ENCODE measurements at places on chromosomes 1 and 21. TPM values are rescaled to one million over a fixed set of nuclear protein-coding genes. Genes with fewer than 3 reads are reported as not detected.

The UBXN11 gene
- total RNA-seq, result 16.0 TPM

GRCh38 chr1:216306830-216307229, 116.4 kb downstream of the USH2A start:
- H3K36me3 ChIP-seq, result no peaks in the 10 kb centered on the region
- H3K27me3 ChIP-seq, result no peaks in the 10 kb centered on the region
- no peak overlapping the region for H3K27ac ChIP-seq
- peaks cover 7% of the 10 kb centered on the region for H3K4me1 ChIP-seq

DNA sequence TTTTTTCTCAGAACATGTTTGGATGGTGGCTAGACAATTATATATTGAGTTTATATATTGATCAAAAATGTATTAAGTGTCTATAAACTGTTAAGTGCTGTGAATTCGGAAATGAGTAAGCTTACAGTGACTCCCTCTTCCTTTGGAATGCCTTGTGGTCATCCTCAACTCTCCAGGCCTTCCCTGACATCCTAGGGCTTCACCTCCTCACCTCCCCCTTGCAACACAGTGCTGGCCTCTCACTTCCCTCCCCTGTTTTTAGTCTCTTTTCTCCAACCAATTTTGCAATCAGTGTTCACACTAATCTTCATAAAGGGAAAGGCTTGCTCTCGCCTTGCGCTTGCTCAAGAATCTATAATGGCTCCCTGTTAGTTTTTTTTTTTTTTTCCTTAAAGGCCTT, 95.1 kb upstream of the C1orf21 start:
- no peaks in the 10 kb centered on the region for H3K4me1 ChIP-seq
- H3K27me3 ChIP-seq, result no peaks in the 10 kb centered on the region
- peaks cover 3% of the 10 kb centered on the region for H3K36me3 ChIP-seq
- H3K4me3 ChIP-seq, result no peak overlapping the region
- no peak for DNase-seq

DNA sequence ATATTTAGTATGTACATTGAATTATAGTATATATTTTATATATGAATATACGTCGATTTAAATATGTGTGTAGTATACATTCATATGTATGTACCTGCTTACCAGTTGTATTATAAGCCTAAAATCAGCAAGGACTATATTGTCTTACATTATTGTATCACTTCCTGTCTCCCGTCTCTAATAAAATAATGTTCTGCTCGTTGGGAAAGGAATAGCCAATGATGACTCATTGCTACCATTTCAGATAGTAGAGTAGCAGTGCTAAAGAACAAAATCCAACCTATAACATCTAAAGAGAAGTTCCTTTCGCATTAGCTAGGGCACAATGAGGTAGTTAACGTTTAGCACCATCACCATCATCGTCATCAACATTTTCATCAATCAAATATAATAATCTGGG, 39.9 kb upstream of the SMYD2 start:
- no peaks in the 10 kb centered on the region for H3K36me3 ChIP-seq
- peaks cover 2% of the 10 kb centered on the region for H3K27me3 ChIP-seq
- H3K27ac ChIP-seq, result no peak overlapping the region
- no peak for DNase-seq
- H3K4me3 ChIP-seq, result no peak overlapping the region
- H3K4me1 ChIP-seq, result no peaks in the 10 kb centered on the region

DNA sequence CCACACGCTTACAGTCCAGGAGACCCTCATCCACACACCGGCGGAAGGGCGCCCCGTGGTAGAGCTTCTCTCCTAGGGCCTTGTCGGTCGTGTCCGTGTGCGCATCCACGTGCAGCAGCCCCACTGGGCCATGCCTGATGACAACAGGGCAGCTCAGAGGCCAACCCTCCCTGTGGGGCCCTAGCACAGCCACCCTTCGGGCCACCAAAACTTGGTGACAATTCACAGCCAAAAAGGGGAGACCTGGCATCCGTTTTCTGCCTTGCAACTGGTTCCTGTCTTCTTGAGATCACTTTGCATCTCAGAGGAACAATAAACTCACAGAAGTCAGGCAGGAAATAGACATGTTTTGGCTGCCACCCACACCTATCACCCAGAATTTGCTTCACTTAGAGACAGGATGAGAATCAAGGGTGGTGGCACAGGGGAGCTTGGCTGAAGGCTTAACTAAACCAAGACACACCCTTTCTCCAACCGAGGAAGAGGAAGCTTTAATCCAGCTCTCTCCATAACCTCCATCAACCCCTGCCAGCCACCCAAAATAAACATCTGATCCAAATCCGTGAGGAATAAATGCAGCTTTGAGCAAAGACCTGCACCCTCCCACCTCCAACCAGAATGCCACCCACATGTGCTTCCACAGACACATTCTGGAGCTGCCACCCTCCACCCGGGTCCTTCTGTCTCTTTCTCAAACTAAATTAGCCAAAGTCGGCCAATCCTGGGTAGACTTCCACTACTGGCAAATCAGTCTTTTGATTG, 5.7 kb downstream of the AGMAT start:
- peaks cover 5% of the 10 kb centered on the region for H3K27me3 ChIP-seq
- DNase-seq, result no peak
- H3K4me3 ChIP-seq, result no peak overlapping the region
- H3K27ac ChIP-seq, result no peak overlapping the region
- peaks cover 4% of the 10 kb centered on the region for H3K4me1 ChIP-seq

The CITED4 gene
- total RNA-seq, result 3.6 TPM

DNA sequence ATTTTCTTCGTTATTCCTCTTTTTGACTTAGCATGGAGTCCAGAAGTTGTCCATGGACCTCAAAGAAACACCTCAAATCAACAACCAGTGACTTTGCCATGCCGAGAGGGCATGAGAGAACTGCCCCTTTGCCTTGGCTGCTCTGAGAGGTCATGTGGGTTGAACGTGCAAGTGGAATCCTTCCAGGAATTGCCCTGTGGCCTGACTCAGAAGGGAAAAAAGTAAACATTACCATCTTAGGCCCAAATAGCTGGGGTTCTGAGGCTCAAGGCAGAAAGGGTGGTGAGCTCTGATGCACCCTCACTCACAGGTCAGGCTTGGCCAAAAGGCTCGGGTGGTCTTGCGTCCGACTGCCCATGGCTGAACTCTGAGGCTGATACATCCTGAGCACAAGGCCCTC, 15.1 kb downstream of the STUM start:
- no peak overlapping the region for H3K4me3 ChIP-seq
- no peak overlapping the region for H3K27ac ChIP-seq
- no peaks in the 10 kb centered on the region for H3K4me1 ChIP-seq

GRCh38 chr1:10691740-10692125, 104.7 kb downstream of the CASZ1 start:
- peaks cover 17% of the 10 kb centered on the region for H3K27me3 ChIP-seq
- H3K4me3 ChIP-seq, result no peak overlapping the region
- H3K27ac ChIP-seq, result no peak overlapping the region
- no peaks in the 10 kb centered on the region for H3K36me3 ChIP-seq

- no peak for DNase-seq
- no peak overlapping the region for H3K27ac ChIP-seq
- H3K4me3 ChIP-seq, result no peak overlapping the region
- no peaks in the 10 kb centered on the region for H3K4me1 ChIP-seq
Observed at GRCh38 chr1:179767996-179768395, 24.9 kb downstream of the FAM163A start.

GRCh38 chr1:223706077-223706973, 6.0 kb upstream of the CAPN2 start:
- no peaks in the 10 kb centered on the region for H3K36me3 ChIP-seq
- peaks cover 58% of the 10 kb centered on the region for H3K4me1 ChIP-seq
- H3K27ac ChIP-seq, result peak overlapping the region; percentile 30
- DNase-seq, result no peak

The FCGR3B gene
- not detected for total RNA-seq

The SMYD3 gene
- total RNA-seq, result 35.4 TPM

The IER5 gene
- 18.0 TPM for total RNA-seq

The ESRRG gene
- total RNA-seq, result 3.8 TPM

DNA sequence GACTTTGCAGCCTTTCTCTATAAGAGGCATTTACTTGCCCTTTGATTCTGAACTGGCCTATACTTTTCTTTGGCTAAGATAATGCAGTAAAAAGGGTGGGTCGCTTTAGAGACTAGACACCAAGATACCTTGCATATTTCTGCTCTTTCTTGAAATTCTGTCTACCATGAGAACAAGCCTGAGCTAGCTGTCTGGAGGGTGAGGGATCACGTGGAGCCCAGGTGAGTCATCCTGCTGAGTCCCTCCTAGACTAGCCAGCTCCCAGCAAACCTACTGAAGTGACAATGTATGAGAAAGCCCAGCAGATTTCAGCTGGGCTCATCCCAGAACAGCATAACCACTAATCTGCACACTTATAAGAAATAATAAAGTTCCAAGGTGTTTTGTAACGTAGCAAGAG, 408.0 kb upstream of the KAZN start:
- no peak overlapping the region for H3K27ac ChIP-seq
- no peaks in the 10 kb centered on the region for H3K4me1 ChIP-seq
- no peaks in the 10 kb centered on the region for H3K27me3 ChIP-seq
- no peak for DNase-seq
- H3K36me3 ChIP-seq, result no peaks in the 10 kb centered on the region

The PTP4A2 gene
- 162 TPM for total RNA-seq

The RGS2 gene
- 4.7 TPM for total RNA-seq

GRCh38 chr1:81880781-81881180, 80.0 kb downstream of the ADGRL2 start:
- no peak for DNase-seq
- H3K27me3 ChIP-seq, result no peaks in the 10 kb centered on the region
- H3K4me3 ChIP-seq, result no peak overlapping the region
- H3K4me1 ChIP-seq, result peaks cover 17% of the 10 kb centered on the region

DNA sequence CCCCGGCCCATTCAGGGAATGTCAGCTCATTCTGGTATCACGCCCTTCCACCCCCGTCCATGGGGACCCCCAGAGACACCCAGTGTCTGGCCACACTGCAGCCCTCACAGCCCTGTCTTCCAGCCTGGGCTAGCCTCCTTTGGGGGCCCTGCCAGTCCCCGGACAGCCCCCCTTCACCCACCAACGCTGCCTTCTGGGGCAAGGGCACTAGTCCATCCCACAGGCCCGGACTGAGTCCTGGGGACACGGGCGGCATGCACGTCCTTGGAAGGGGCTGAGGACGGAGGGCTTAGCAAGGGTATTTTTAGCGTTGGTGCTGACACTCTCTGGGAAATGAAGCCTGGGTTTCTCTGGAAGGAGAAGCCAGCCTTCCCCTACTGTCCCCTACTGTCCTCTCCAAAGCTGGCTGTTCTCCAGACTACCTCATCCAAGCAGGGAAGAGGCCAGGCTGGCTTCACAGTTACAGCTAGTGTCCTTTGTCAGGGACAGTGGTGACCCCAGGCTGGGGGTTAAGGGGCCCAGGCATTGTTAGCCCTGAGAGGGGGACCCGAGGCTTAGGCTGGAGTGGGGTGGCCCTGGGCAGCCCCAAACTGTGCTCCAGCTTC, 39.5 kb downstream of the COQ8A start:
- H3K36me3 ChIP-seq, result peaks cover 3% of the 10 kb centered on the region
- H3K4me1 ChIP-seq, result no peaks in the 10 kb centered on the region
- H3K27me3 ChIP-seq, result peaks cover 4% of the 10 kb centered on the region
- no peak overlapping the region for H3K27ac ChIP-seq

DNA sequence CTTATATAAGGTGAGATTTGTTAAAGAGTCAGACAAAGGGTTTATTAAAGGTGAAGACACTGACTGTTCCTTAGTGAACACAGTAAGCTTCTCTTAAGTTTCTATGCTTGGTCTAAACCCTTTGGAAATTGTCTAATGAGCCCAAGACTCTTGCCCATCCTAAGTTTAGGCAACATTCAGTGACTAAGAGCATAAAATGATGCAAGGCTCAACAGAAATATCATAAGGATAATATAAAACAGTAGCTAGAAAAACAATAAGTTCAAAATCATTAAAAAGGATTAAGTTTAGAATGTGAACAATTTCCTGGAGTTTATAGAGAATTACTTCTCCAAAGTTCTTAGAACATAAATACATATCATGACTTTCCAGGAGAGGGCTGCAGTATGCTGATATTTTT, 108.9 kb upstream of the PDC start:
- H3K27me3 ChIP-seq, result no peaks in the 10 kb centered on the region
- H3K4me1 ChIP-seq, result no peaks in the 10 kb centered on the region
- no peak for DNase-seq
- H3K27ac ChIP-seq, result no peak overlapping the region
- no peak overlapping the region for H3K4me3 ChIP-seq

DNA sequence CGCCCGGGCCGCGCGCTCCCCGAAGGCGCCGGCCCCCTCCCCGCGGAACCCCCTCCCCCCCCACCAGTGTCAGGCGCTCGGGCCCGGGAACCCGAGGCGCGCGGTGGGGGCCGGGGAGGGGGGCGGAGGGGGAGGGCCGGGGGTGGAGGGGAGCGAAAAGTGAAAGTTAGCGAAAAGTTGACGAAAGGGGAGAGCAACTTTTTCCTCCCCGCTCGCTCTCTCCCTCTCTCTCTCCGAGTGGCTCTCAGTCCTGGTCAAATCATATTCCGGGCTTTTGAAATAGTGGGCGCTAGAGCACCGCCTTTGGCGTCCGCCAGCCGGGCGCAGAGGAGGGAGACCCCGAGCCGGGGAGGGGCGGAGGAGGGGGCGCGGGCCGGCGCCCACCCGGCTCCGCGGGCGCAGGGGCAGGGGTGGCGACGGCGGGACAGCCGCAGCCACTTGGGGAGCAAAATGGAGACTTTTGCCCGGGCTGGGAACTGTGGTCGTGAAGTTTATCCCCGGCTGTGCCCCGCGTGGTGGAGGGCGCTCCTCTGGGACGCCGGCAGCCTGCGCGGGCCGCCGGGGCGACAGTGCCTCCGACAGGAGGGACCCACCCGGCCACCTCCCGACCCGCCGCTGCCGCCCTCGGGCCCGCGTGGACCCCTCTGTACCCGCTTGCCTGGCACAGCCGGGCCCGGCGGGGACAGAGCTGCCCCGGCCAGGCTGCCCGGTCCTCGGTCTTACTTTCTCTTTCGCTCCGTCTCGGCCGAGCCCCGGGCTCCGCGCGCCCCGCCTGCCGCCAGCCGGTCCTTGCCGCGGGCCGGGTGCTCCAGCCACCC, 697 bp downstream of the PRDM16 start:
- no peaks in the 10 kb centered on the region for H3K4me1 ChIP-seq
- H3K36me3 ChIP-seq, result no peaks in the 10 kb centered on the region
- peaks cover 13% of the 10 kb centered on the region for H3K27me3 ChIP-seq
- DNase-seq, result peak; percentile 51
- H3K4me3 ChIP-seq, result peak overlapping the region; percentile 86
- no peak overlapping the region for H3K27ac ChIP-seq

GRCh38 chr1:65404941-65405340, 15.5 kb upstream of the LEPR start:
- H3K4me1 ChIP-seq, result peaks cover 5% of the 10 kb centered on the region
- H3K27ac ChIP-seq, result no peak overlapping the region
- no peak overlapping the region for H3K4me3 ChIP-seq
- H3K36me3 ChIP-seq, result no peaks in the 10 kb centered on the region

The CLEC20A gene
- total RNA-seq, result not detected

The EXTL1 gene
- total RNA-seq, result 1.8 TPM

The CFAP107 gene
- total RNA-seq, result not detected

- H3K4me1 ChIP-seq, result peaks cover 3% of the 10 kb centered on the region
- no peak overlapping the region for H3K27ac ChIP-seq
- peaks cover 5% of the 10 kb centered on the region for H3K36me3 ChIP-seq
- no peak overlapping the region for H3K4me3 ChIP-seq
- no peaks in the 10 kb centered on the region for H3K27me3 ChIP-seq
- DNase-seq, result no peak
Observed at GRCh38 chr21:46148106-46148505, 7.3 kb downstream of the FTCD start.

GRCh38 chr1:43304314-43304681, 3.5 kb downstream of the TIE1 start:
- peaks cover 75% of the 10 kb centered on the region for H3K4me1 ChIP-seq
- peaks cover 62% of the 10 kb centered on the region for H3K36me3 ChIP-seq
- DNase-seq, result no peak
- H3K27ac ChIP-seq, result peak overlapping the region; percentile 85
- peaks cover 24% of the 10 kb centered on the region for H3K27me3 ChIP-seq

The S100A9 gene
- total RNA-seq, result 0.51 TPM

The EPHB2 gene
- total RNA-seq, result 10.7 TPM

The SAMD11 gene
- total RNA-seq, result not detected

The LRRC7 gene
- total RNA-seq, result not detected

GRCh38 chr21:40386294-40386911, 460.6 kb downstream of the DSCAM start:
- H3K27me3 ChIP-seq, result no peaks in the 10 kb centered on the region
- H3K4me1 ChIP-seq, result no peaks in the 10 kb centered on the region
- no peak overlapping the region for H3K27ac ChIP-seq
